GM06990 (cell line): ENCODE measurements at places on chromosomes 7 and 10.

DNA sequence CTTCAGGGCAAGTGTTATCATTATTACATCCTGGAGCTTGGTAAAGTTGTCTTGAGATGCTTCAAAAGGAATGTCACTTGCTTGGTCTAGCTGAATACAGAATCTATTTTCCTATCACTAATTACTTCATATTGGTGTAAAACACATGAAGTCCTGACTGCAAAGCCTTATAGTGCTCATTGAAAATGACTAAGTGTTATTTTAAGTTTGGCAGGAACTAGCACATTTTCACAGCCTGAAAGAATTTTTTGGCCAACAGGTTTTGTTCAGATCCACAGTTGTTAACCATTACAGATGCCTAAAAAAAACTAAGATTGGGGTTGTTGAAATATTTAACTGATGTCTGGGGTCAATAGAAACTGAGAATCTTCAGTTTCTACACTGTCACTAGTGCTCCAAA, 149.3 kb downstream of the NEBL start:
- no peak for DNase-seq

- DNase-seq, result no peak
Observed at GRCh38 chr10:60834401-60834800, 56.1 kb downstream of the CDK1 start.

DNA sequence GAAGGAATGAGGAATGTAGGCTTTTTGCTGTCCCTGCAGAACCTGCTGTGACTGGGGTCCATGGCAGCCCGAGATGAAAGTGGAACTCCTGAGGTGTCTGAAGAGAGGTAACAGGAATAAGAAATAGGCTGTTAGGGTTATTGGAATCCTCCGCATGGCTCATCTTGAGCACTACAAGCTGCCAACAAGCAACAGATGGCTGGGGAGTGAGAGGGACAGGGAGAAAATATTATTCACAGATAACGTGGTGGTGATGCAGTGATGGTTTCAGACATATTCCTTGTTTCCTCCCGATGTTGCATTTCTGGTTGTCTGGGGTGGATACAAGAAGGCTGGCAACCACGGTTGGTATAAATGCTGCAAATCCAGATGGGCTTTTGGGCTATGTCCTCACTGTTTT, 46.1 kb downstream of the AP3M1 start:
- DNase-seq, result no peak

GRCh38 chr7:36064676-36065075, 88.4 kb upstream of the EEPD1 start:
- no peak for DNase-seq

- no peak for DNase-seq
Observed at GRCh38 chr10:96334616-96335526, 23.9 kb downstream of the OPALIN start.

- DNase-seq, result no peak
Observed at GRCh38 chr7:41984888-41985287, 252.1 kb downstream of the GLI3 start.

GRCh38 chr10:86110156-86110786, 256.3 kb downstream of the GRID1 start:
- no peak for DNase-seq

DNA sequence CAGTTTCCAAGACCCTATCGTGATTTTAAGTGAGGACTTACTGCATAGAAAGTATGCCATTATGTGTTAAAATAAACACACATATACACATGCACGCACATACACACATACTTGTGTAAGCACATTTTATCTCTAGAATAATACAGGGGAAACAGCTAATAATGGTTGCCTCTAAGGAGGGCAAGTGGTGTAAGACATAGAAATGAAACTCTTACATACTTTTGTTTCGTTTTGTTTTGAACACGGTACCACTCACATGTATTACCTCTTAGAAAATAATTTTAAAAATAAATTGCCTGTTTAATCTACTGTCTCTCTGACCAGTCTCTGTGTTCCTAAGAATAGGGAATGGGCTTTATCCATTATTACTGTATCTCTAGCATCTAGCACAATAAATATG, 49.2 kb downstream of the HERPUD2 start:
- no peak for DNase-seq
